Gastroesophageal sphincter (tissue), 4 donors: ENCODE measurements at places on chromosomes 11 and 22. TPM values are rescaled to one million over a fixed set of nuclear protein-coding genes. Genes with fewer than 3 reads are reported as not detected.
A peak's percentile ranks its signal among the peaks of the same experiment; 100 is the strongest.

GRCh38 chr11:1570896-1571759, 943 bp downstream of the DUSP8 start:
- no peaks in the 10 kb centered on the region for H3K36me3 ChIP-seq
- H3K4me1 ChIP-seq: peaks cover 78% of the 10 kb centered on the region
- ATAC-seq: no peak
- peak overlapping the region; percentile 45 for H3K27ac ChIP-seq

MMP1 gene
- not detected for total RNA-seq

DNA sequence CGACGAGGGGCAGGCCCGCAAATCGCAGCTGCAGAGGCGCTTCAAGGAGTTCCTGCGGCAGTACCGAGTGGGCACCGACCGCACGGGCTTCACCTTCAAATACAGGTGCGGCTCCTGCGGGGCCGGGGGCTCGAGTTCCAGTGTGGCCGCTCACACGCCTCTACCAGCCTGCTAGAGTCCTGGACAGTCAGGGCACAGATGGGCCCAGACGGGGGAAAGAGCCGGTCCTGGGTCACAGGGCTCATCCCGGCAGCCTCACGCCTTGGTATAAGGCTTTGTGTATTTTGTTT, 506 bp downstream of the MCM5 start:
- peak overlapping the region; percentile 70 for H3K27ac ChIP-seq
- peaks cover 11% of the 10 kb centered on the region for H3K4me1 ChIP-seq

DNA sequence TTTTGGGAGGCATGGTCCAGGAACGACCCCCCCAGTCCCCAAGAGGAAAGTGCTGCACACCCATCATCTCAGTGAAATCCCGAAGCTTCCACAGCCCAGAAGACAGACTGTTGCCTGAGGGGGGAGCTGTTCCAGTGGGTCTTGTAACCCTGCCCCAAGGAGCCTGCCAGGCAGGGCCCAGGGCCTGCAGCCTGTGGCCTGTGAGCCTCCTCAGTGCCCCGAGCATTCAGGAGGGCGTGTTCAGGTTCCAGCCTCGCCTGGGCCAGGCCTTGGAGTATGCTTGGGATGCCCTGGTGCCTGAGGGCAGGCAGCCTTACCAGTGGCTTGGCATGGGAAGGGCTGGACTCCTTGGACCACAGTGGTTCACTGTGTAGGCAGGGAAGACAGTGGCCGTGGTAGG, 18.0 kb upstream of the CABP2 start:
- H3K27ac ChIP-seq: no peak overlapping the region
- H3K4me1 ChIP-seq: no peaks in the 10 kb centered on the region
- H3K36me3 ChIP-seq: no peaks in the 10 kb centered on the region
- no peak for ATAC-seq
